ENCODE measurements at places on chromosomes 2 and 18.

DNA sequence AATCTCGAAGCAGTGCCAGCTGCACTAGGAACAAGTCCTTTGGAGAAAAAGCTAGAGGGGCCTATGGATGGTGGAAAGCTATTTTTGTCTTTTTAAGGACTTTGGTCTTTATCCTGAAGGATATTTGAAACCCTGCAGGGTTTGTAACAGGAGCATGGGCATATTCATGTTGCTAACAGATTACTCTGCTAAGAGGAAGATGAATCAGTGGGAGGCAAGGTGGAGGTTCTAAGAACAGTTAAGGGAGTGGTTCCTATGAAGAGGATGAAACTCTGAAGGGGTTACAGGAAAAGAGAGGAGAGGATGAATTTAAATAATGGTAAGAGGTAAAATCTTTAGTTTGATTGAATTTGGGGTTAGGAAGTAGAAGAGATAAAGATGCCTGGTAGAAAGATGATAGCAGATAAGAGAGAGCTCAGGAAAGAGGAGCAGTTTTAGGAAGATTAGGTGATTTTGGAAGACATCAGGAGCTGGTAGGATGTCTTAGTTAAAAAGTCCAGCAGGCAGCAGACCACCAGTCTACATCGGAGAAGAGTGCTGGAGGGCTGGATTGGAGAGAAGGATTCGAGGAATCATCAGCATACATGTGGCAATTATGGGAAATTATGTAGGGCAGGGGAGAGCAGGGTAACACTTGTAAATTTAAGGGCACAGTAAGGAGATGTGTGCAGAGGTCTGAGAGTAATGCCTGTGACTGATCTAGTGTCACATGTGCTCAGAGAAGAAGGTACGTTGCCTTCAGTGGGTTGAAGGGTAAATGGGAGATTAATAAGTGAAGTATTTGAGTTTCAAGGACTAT, 39.3 kb upstream of the C1GALT1C1L start:
- no peak for DNase-seq

- DNase-seq: no peak
Observed at GRCh38 chr18:40402052-40402451, 1553.0 kb upstream of the PIK3C3 start.

GRCh38 chr18:10455726-10456453, 1.5 kb downstream of the APCDD1 start:
- DNase-seq: peak; percentile 62

DNA sequence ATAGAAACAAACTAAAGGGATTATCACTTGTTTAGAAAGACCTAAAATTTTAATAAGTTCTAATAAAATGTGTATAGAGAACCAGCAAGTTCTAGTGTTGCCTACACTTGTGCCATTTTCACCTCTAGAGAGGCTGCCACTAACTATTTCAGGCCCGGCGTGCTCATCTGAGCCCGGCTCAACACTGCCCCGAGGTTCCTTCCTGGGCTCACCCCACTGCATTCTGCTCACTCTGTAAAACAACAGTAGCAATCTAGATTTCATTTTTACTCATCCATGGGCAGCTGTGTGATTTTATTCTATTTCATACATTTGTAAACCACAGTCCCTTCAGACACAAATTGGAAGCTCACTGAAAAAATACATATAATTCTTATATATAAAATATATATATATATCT, 253.2 kb downstream of the L3MBTL4 start:
- DNase-seq: no peak

DNA sequence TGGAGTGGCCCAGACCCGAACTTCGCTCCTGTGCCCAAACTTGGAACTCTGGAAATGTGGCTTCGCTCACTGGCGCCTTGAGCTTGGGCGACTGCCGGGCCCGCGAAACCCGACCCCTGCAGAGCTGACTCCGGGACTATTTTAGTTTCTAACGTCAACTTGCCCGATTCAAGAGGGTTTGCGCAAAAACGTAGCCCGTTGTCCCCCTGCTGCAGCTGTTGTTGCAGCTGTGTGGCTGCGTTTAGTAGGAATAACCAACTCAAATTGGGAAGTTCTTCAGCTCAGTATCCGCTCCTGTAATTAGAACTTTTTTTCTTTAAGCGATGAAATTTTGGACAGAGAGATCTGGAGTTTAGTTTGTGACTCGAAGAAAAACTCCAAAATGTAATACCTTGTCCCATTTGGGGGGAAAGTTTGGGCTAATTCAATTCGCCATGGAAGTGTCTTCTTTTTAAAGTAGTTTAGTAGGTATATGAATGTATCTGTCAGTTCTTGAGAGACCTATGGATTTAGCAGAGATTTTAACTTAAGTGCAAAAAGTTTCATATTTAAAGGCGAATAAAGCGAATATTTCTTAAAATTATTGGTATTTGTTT, 559 bp downstream of the MYL12A start:
- DNase-seq: no peak

- DNase-seq: no peak
Observed at GRCh38 chr2:143336719-143337210, 207.5 kb downstream of the ARHGAP15 start.

DNA sequence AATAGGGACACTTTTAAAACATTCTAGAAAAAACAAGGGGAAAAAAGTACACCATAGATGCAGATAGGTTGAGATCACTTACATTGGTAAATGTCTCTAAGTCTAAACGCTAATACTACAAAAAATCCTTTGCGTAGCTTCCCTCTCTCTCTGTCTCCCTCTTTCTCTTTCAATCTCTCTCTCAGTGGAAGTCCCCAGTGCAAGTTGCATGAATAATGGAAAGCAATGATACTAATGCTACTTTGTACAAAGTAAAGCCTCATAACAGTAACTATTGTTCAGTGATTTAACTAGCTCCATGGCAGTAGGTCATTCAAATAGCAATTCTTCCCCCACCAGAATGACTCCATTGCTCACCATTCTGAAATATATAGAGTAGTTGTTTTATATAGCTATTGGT, 12.8 kb downstream of the MEIS1 start:
- DNase-seq: no peak

DNA sequence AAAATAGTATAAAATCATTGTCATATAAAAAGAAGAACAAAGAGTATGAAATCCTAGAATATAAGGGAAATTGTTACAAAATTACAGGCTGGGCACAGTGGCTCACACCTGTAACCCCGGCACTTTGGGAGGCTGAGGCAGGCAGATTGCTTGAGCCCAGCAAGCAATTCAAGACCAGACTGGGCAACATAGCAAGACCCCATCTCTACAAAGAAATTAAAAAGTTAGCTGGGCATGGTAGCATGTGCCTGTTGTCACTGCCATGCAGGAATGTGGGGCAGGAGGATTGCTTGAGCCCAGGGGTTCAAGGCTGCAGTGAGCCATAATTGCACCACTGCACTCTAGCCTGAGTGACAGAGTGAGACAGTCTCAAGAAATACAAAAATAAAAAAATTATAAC, 44.8 kb downstream of the NAPG start:
- no peak for DNase-seq

DNA sequence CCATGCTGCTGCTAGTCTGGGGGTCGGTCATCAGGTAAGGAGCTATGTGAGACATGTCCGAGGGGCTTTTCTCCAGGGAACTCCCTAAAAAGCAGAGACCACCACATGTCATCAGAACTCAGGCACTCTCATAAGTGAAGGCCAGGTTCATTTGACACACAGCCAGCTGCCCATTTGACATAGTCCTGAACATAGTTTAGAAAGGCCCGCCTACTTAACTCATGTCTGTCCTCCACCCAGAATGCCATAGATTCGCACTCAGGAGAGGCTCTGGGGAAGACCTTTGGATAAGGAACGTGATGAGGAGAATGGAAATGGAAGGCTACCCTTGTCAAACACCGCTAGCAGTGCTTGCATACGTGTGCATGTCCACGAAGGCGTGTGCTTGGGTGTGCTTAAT, 157.2 kb downstream of the PTGR3 start:
- DNase-seq: no peak

Measured in DMS 273 treated with DMSO at 0.1 percent for 48 hours (cell line).